Liver (tissue), 10 donors: ENCODE measurements at places on chromosomes 12 and 14. TPM values are rescaled to one million over a fixed set of nuclear protein-coding genes. Genes with fewer than 3 reads are reported as not detected.

DNA sequence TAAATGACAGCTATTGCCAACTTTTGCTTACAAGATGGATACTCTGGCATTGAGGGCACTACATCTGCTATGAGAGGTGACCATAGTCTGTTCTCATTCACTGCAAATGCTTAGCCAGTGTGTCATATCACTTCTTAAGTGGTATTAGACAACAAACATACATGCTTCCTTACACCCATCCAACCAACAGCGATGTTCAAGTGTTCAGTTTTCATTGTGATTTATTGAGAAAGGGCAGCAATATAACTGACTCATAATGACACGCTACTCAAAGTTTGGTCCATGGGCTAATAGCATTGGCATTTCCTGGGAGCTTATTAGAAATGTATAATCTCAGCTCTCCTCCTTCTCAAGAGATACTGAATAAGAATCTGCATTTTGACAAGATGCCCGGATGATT is 181.7 kb downstream of the NPAS3 start:
- DNase-seq: no peak

DNA sequence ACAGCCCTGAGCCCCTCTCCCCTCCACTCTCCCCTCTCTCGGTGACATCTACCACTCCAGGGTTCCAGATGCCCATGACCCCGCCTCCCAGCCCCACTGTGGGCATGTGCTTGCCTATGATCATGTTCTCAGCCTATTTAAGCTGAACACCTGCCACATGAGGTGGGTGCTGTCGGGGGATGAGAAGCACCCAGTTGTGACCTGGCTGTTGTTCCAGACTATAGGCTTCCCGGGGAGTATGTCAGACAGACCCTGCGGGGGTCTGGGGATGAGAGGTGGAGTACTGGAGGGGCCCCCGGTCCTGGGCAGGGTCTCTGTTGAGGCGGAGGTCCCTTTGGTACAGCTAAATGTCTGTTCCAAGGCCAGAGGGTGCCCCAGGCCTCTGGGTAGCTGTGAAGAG is 6.0 kb downstream of the VSX2 start:
- no peak for DNase-seq

DNA sequence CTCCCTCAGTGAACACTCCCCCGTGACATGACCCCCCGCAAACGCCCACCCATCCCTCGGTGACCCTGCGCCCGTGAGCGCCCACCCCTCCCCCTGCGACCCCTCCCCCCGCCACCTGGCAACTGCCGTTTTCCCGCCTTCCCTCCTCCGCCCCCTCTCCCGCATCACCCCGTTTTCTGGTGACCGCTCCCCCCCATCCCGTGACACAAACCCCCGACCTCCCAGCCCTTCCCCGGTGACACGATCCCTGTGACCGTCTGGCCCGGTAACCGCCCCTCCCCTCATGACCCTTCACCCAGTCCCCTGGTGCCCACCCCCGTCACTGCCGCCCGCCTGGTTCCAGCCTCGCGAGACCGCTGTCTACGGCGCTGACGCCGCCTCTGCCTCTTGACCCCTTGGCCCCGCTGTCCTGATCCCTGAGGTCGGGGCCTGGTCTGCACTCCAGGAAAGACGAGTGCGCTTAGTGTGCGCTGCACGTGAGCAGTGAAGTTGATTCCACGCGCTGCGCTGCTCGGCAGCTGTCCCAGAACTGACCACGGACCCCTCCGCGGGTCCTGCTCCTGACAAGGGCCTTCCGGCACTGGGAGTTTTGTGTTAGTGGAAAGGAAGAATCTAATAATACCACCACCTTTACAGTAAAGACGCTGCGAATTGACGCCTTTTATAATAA is 59.4 kb downstream of the DDX51 start:
- DNase-seq: peak; percentile 79

DNA sequence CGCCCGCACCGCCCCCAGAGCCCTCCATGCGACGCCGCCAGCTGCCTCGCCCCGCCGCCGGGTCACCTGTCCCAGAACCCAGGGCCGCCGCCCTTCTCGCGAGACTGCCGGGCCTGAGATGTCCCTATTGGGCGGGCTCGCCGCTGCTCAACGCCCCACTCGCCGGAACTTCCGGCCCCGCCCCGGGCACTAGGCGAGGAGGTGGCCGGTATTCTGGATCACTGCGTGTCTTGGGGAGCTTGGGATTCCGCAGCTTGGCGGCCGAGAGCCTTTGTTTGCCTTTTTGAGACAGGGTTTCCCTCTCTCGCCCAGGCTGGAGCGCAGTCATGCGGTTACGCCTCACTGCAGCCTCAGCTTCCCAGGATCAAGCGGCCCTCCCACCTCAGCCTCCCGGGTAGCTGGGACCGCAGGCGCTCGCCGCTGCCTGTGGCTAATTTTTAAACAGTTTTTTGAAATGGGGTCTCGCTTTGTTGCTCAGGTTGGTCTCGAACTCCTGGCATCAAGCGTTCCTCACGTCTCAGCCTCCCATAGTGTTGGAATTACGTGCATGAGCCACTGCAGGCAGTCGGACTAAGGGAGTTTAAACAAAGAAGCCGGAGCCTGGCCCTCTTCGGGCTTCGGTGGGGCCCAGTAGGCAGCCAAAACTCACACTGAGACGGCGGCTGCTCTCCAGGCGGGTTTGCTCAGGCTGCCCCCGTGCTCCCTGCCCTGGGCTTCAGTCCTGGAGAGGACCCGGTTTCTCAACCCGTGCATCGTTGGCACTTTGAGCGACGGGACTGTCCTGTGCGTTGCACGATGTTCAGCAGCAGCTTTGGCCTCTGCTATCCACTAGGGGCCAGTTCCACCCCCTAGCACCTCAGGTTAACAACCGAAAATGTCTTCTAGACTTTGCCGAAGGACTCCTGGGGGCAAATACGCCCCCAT is at the start of gene SLC15A4:
Gene SLC15A4 (minus strand): TSS at position 43 of the 924 bp plus-strand sequence. CDS start 15 bp downstream, at position 28.
- DNase-seq: peak; percentile 93

GRCh38 chr14:34733245-34733644 is 18.9 kb upstream of the CFL2 start:
- DNase-seq: no peak

DNA sequence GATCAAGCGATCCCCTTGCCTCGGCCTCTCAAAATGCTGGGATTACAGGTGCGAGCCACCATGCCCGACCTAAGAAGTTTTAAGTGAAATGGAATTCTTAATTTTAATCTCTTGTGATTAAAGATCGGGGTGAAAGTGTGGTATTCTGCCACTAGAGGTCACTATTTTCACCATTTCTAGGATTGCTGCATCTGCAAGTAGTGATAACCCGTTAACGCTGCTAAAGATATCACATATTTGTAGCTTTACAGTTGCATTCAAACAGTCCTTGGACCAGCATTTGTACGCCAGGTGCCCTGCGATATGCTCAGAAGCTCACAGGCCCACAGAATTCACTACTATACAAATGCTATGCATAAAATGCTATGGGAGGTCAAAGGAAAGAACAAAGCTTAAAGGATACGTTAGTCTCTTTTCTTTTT is 19.3 kb downstream of the CCDC62 start:
- no peak for DNase-seq

GRCh38 chr12:51269174-51270066 is 795 bp downstream of the SMAGP start:
- DNase-seq: peak; percentile 62

DNA sequence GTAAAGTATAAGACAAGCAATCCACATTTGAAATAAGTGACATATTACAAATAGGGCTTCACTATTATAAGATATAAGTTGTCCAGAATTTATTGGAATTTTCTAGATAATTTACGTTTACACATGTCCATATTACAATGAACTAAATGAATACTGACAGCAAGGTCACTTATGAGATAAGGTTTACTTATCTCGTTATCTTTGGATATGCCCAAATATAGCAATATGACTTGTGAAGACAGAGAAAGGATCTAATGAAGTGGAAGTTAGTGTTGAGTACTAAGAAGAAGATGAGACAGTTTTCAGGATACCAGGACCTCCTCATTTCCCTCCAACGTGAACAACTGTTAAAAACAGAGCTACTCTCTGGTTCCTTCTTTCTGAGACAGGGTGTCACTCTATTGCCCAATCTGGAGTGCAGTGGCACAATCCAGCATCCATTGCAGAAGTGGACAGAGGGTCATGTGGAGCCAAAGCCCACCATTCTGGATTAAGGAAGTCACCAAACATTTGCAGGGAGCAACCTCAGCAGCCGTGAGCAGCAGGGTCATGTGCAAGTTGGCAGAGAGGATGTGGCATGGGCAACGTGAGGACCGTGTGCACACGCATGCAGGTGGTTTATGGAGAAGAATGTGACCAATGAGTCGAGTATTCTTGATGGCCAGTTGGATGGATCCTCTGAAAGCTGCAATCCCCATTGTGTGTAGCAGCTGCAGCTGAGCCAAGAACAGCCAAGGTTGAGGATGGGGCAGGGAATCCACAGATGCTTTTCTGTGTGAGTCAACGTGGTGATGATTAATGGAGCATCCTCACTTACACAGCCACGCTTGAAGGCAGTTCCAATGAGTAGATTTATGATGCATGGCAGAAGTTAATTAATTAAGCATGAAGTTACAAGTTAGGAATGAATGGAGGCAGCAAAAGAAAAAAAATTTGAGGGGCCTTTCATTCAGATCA is 111.0 kb downstream of the BICD1 start:
- DNase-seq: no peak

DNA sequence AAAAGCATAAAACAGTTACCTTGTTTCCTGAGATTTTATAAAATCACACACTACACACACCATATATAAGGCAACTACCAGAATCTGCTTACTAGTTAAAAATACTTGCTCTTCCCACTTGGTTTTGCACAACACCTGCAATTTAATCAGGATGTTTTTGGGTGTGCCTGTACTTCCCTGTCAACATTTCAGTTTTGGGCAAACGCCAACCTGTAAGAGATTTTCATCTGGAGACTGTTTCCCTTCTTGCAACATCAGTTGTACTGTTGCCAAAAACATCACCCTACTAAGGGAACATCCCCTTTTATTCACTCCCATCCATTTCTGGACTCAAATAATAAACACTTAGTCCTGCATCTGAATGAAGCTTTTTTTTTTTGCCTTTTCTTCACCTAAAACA is 172.3 kb downstream of the DUSP6 start:
- DNase-seq: no peak

DNA sequence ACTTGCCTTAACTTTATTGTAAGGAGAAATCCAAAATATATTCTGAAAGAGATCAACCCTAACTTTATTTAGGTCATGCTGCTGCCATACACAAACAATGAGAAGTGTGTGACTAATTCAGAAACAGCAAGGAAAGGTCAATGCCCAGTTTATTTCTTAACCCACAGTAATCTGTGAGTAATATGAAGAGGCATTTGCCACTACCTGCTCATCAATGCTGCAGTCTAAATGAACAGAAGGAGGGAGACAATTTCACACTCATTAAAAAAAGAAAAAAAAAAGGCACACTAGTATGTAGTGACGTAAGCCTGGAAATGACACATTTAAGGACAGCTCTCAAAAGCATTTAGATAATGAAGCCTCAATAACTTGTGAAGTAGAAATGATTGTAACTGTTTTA is 90.5 kb upstream of the FOXN3 start:
- DNase-seq: no peak

DNA sequence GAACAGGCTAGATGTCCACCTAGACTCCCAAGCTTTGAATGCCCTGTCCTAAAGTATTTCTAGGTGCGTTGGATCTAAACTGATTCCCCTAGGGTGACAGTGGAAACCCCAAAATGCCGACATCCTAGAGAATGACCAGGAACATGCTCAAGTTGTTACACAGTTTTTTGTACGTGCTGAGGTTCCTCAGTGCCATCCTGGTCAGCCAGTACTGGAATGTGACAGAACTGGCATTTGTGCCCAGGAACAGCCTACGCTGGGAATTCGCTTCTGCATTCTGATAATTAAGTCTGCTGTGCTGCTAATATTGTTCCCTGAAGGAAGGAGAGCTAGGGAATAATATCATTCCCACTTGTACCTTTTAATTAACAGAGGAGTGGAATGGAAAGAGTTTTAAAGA is 40.3 kb downstream of the BORCS5 start:
- DNase-seq: no peak

GRCh38 chr12:68521321-68521839 is 89.3 kb upstream of the RAP1B start:
- DNase-seq: no peak

DNA sequence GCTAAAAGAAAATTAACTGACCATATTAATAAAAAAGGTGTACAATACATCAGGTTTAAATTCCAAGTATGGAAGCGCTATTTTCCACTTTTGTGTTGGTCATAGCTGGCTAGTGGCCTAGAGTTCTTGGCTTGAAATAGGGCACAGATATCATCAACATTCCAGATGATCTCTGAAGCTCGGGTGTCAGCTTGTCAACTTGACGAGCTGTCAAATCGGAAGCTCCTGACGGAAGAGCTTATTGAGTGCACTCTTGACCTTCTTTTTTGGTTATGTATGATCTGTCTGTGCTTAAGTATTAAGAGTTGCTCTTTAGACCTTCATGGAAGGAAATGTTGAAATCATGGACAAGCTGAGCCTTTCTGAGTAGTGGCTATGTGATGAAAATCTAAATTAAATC is 177.9 kb downstream of the APAF1 start:
- DNase-seq: no peak

DNA sequence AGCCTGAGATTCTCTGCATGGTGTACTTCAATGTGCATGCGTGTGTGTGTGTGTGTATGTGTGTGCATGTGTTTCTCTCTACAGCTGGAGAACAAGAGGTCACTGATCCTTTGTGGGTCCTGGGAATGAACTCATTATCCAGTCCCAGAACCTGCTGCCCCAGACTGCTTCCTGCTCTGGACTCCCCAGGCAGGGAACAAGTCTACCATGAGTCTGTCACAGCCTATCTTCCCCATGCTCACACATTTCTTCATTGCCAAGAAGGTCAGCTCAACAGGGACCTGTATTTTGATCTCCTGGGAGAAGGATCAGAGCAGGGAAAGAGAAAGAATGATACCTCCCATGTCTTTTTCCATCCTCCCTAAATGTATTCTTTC is 2.9 kb upstream of the AGAP2 start:
- no peak for DNase-seq

GRCh38 chr12:124620606-124621295 is 53.3 kb upstream of the NCOR2 start:
- DNase-seq: no peak

GRCh38 chr12:107411792-107412535 is 273.6 kb upstream of the PWP1 start:
- no peak for DNase-seq

DNA sequence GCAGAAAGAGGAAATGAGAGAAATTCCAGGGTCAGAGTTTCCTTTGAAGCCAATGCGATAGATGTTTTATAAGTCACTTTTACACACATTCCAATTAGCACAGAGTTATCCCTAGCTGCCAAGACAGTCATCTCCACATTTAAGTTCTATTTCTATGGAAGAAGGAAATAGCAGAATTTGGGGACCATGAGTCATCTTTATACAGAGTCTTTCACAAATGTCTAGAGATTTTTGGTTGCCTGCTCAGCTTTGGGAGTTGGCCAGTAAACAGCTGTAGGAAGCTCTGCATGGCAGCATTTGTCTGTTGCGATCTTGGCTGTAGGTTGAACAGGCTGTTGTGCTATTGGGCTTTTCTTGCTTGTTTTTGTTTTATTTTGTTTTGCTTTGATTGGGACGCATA is 884.3 kb downstream of the GALC start:
- DNase-seq: no peak

GRCh38 chr12:93738199-93739058 is 61.3 kb downstream of the CRADD start:
- no peak for DNase-seq

- DNase-seq: no peak
Observed at GRCh38 chr12:121358073-121358472, 5.9 kb upstream of the ANAPC5 start.

Gene APOF
- total RNA-seq: 11.9 TPM

Gene CLEC12A
- 3.4 TPM for total RNA-seq

Gene AQP2
- total RNA-seq: not detected

Gene DNAAF2
- 8.2 TPM for total RNA-seq
